ENCODE measurements at places on chromosomes 13 and 19.

- DNase-seq = no peak
Measured at GRCh38 chr19:46629546-46630025, 4.7 kb upstream of the PTGIR start.

GRCh38 chr13:114222461-114222968 lies 12.2 kb upstream of the CDC16 start:
- no peak for DNase-seq

DNA sequence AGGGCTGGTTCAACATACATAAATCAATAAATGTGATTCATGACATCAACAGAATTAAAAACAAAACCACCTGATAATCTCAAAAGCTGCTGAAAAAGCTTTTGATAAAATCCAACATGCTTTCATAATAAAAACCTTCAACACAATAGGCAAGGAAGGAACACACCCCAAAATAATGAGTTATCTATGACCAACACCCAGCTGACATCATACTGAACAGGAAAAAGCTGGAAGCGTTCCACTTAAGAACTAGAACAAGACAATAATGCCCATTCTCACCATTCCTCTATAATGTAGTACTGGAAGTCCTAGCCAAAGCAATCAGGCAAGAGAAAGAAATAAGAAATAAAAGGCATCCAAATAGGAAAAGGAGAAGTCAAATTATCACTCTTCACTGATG lies 116.2 kb upstream of the FREM2 start:
- DNase-seq = no peak

GRCh38 chr13:74398599-74398998 lies 264.4 kb upstream of the KLF12 start:
- no peak for DNase-seq

GRCh38 chr19:1243768-1244692 lies 2.5 kb downstream of the ATP5F1D start:
- DNase-seq = peak; percentile 93

GRCh38 chr13:79455331-79455730 lies 25.6 kb upstream of the NDFIP2 start:
- DNase-seq = no peak
